ENCODE measurements at places on chromosomes 12 and 14.

- DNase-seq, result peak; percentile 67
Measured at GRCh38 chr12:57124261-57124877, 3.9 kb upstream of the LRP1 start.

DNA sequence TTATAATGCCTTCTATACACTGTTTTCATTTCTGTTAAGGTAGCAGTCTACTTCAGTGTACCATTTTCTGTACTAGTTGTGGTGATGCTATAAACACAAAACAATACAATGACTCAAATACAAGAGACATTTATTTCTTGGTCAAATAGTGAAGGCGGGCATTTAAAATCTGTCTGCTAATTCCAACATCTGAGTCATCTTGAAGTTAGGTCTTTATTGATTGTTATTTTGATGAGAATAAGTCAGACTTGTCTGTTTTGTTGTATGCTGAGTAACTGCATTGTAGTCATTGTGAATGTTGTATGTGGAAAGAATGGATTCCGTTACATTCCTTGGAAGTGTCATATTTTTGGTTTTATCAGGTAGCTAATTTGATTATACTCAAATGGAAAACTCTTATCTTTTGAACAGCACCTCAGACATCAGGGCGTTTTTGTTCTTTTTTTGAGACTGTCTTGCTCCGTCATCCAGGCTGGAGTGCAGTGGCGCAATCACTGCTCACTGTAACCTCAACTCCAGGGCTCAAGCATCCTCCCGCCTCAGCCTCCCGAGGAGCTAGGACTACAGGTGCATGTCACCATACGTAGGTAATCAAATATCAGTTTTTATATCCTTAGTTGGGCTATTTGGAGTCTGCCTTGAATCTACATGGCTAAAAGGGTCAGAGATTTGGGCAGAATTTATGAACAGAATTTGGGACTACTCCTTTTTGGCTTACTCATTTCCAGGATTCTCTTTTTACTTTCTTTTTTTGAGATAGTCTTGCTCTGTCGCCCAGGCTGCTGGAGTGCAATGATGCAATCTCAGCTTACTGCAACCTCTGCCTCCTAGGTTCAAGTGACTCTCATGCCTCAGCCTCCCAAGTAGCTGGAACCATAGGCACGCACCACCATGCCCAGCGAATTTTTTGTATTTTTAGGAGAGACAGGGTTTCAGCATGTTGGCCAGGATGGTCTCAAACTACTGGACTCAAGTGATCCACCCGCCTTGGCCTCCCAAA, 56.8 kb downstream of the PAPLN start:
- no peak for DNase-seq

- DNase-seq, result no peak
Measured at GRCh38 chr14:99779751-99780150, 13.5 kb upstream of the EML1 start.

DNA sequence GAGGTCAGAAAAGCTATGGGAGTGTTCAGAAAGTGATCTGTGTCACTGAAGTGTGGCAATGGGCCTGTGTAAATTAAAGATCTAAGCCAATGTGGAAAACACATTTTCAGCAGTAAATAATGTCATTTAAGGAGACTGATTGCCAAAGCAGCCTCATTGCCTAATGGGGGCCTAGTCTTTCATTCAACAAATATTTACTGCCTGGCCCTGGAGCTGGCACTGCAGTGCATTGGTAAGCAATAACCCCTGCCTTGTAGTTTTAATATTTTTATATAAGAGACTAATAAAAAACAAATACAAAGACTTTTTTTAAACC, 326.6 kb downstream of the BTG1 start:
- no peak for DNase-seq

- no peak for DNase-seq
Measured at GRCh38 chr14:80523518-80524117, 312.3 kb upstream of the DIO2 start.

- no peak for DNase-seq
Measured at GRCh38 chr14:103129301-103130016, 6.2 kb downstream of the TNFAIP2 start.

DNA sequence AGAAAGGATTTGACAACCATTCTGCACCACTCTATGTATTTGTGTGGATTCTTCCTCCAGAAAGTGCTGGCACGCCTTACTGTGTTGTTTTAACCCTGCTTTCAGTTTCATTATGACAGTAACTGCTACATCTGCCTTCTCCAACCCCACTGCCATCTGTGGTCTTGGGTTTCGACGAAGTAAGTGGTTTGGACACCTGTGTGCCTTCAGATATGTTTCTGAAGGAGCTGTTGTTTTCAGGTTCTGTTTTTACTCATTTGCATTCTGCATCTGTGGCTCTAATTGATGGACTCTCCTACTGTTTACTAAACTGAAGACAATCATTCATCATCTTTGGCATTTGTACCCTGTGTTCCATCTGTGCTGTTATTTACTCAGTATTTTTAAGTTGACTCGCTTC, 4.1 kb downstream of the TSHR start:
- no peak for DNase-seq

GRCh38 chr14:49875640-49876198, 17.2 kb upstream of the ARF6 start:
- DNase-seq, result no peak

GRCh38 chr14:54000341-54000811, 43.8 kb upstream of the BMP4 start:
- DNase-seq, result no peak

DNA sequence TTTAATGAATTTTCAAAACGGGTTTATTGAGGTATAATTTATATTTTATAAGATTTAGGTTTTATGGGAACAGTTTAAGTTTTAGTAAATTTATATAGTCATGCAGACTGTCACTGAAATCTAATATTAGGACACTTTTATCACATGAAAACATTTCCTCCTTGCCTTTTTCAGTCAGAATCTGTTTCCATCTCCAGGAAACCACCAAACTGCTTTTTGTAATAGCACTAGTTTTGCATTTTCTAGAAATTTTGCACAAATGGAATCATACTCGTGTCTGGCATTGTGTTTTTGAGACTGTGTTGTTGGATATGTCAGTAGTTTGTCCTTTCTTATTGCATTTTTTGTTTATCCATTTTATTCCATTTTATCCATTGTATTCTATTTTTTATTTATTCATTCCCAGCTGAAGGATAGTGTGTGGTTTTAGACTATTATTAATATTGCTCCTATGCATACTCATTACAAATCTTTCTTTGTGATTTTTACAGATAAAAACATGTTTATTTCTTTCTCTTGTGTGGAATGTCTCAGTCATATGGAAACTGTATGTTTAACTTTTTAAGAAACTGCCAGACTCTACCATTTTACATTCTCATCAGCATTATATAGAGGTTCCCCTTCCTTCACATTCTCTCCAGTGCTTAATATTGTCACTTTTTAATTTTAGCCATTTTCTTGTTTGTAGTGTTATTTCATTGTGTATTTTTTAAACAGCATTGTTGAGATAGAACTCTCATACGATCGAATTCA, 26.5 kb downstream of the PALS1 start:
- no peak for DNase-seq
